Neural progenitor cell (in vitro differentiated cells): ENCODE measurements at places on chromosomes 4 and X.

DNA sequence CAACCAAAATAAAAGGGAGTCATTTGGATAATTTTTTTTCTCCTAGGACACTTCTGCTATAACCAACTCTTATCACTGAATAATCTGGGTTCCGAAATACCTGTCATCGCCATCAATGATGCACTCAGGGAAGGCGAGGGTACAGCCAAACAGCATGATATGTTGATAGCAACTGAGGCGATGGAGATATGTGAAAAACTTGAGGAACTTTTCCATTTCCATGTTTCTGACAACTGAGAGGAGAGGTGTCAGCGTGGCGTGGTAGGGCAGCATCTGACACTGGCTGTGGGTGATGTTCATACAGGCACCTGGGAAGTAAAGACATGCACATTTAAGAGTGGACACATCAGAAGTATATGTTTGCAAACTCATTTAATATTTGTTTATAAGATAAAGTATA, 74.6 kb downstream of the CORIN start:
- DNase-seq: no peak

GRCh38 chr4:99013884-99014523, 18.5 kb downstream of the METAP1 start:
- no peak for DNase-seq

DNA sequence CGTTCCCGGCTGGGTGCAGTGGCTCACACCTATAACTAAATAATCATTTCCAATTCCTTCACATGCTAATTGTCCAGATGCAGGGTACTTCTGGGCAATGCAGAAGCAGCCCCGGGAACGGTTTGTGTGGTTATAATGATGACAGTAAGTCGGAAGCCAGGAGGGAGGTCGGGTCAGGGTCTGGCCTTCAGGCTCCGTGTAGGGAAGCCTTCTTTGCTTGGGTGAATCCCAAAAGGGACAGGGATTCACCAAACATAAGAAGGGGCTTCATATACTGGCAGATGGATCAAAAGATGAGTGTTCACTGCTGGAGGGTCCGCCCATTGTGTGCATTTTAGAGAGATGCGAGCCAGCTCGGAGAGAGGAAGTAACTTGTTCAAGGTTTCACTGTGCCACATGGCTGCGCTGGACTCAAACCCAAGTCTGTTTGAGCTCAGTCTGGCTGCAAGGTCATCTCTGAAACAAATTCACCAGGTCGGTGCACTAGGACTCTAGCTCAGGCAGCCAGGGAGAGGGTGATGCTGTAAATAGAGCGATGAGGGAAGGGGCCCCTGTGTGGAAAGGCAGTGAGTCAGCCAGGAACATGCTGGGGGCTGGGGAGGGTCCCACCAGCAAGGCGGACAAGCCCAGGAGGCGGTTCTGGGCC, 4.8 kb upstream of the KIAA0232 start:
- no peak for DNase-seq

DNA sequence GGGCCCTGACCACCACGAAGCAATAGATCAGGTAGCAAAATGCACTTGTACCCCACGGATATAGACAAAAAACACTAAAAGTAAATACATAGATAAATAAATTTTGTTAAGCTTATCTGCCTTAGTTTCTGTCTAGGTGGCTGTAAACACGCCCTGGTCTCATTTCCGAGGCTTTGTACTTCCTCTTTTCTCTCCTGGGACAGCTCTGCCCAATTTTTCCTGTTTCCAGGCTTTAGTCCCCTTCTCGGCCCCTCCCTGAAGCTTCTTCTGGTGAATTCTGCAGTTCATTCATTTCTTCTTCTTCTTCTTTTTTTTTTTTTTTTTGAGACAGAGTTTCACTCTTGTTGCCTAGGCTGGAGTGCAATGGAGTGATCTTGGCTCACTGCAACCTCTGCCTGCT, 73.4 kb upstream of the STOX2 start:
- no peak for DNase-seq

DNA sequence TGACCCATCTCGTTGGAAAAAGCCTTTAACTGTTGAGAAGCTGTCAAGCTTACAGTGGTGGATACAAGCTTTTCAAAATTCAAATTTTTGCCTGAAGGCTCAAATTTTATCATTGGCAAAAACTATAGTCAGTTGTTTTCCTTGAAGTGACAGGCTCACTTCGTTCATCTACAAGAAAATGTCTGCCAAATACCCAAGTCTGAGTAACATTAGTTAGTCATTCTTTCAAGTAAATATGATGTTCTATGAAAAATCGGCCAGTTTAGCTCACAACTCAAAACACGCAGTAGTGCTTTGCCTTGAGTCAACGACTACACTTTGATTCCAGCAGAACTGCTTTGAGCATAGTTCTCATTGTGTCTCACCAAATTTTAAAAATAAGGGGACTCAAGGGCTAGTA, 170.3 kb upstream of the MAMLD1 start:
- no peak for DNase-seq

GRCh38 chr4:129532573-129532972, 436.6 kb downstream of the C4orf33 start:
- no peak for DNase-seq

- peak; percentile 56 for DNase-seq
Measured at GRCh38 chr4:148443512-148444295, 1.5 kb upstream of the NR3C2 start.

DNA sequence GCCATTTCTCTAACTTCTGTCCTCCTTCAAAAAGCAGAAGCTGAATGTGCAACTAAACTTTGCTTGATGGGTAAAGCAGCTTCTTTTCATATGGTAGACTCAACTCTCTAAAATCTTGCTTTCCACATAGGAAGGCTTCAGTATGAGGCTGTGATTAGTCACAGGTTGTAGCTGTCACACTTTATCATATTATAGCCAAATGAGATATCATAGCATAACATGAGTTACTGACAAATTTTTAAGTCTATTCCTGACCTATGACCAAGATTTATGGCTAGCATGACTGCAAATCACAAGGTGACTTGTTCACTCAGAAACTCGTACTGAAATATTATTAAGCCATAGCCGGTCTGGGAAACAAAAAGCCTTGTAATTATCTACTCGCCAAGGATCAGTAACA, 998.6 kb downstream of the RPA4 start:
- no peak for DNase-seq

- no peak for DNase-seq
Measured at GRCh38 chr4:19346636-19347035, 905.1 kb upstream of the SLIT2 start.

DNA sequence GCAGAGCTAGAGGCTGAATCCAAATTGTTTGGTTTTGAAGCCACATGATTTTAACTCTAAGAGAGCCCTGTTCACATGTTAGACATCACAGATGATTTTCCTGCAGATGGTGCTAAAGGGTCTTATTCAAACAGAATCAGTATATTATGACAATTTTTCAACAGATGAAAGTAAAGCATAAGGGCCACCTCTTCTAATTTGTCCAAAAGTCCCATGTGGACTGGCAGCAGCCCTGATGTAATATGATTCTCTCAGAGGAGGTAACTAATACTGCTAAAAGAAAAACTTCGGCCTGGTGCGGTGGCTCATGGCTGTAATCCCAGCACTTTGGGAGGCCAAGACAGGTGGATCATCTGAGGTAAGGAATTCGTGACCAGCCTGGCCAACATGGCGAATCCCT, 26.0 kb upstream of the SETD7 start:
- DNase-seq: no peak

DNA sequence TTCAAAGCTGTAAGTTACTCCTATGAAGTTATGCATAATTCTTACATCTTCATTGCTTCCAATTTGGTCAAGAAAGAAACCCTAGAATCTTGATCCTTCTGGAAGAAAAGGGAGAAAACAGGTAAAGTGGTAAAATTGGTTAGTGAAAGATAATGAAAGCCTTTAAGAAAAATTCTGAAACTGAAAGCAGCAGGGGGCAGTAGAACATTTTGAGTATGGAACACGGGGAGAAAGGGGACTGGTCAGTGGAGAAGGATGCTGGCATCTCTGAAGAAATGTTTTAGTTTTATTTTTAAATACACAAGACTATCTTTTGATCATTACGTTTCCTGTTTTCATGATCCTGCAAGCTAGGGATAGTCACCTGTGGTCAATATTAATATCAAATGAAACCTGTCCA, 54.3 kb downstream of the SLIT2 start:
- no peak for DNase-seq
